ENCODE measurements at places on chromosomes 12 and 14.

GRCh38 chr12:52631264-52631663 is 12.9 kb upstream of the KRT73 start:
- DNase-seq: no peak

DNA sequence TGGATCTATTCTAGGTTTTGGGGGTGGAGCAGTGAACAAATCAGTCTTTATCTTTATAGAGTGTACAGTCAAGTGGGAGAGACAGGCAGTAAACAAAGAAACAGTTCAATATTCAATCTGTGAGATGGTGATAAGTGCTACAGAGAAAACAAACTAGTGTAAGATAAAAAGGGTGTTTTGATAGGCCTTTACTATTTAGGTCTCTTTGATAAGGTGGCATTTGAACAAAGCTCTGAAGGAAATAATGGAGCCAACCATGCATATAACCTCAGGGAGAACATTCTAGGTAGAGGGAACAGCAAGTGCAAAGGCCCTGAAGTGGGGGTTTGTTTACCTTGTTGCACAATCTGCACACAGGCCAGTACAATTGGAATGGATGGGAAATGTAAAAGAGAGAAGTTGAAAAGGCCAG is 47.3 kb downstream of the PTPN11 start:
- DNase-seq: no peak

DNA sequence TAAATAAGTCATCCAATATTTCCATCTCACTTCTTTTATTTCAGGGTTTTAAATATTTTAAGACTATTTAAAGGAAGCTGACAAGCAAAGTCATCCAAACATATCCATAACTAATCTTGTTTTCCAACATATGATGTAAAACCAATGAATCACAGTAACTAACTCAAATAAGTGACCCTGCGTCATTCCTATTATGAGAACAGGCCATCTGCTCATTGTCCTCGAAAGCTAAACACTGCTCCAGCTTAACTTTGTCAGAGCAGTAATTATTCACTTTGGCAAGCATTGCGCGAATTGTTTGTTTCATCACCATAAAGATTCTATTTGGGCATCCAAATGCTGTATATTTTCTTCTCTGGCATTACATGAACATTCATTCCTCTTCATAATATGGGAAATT is 99.1 kb downstream of the CAPZA3 start:
- DNase-seq: no peak

DNA sequence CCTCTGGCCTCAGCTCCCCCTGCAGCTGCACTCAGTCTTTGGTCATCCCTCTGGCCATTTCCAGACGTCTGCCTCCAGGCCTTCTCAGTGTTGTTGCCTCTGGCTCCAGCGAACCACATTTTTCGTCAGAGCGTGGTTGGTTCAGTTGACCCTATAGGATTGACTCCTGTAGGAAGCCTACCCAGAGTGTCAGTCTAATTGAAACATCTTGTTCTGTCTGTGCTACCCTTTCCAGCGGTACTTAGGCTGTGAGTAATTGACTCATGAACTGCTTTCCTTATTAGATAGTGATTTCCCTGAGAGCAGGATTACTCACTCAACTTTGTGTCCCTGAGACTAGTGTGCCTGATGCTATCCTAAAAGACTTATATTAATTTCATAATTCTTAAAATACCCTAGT is 373.2 kb downstream of the ATP23 start:
- no peak for DNase-seq

GRCh38 chr12:103455020-103455763 is 40.6 kb downstream of the C12orf42 start:
- no peak for DNase-seq

- no peak for DNase-seq
These were observed 6.1 kb upstream of the SLC35E3 start for GRCh38 chr12:68739891-68740290.

- no peak for DNase-seq
These were observed 152.3 kb downstream of the RAD51B start for GRCh38 chr14:67971627-67972625.

GRCh38 chr12:57240926-57241401 is 10.0 kb downstream of the STAC3 start:
- DNase-seq: no peak

DNA sequence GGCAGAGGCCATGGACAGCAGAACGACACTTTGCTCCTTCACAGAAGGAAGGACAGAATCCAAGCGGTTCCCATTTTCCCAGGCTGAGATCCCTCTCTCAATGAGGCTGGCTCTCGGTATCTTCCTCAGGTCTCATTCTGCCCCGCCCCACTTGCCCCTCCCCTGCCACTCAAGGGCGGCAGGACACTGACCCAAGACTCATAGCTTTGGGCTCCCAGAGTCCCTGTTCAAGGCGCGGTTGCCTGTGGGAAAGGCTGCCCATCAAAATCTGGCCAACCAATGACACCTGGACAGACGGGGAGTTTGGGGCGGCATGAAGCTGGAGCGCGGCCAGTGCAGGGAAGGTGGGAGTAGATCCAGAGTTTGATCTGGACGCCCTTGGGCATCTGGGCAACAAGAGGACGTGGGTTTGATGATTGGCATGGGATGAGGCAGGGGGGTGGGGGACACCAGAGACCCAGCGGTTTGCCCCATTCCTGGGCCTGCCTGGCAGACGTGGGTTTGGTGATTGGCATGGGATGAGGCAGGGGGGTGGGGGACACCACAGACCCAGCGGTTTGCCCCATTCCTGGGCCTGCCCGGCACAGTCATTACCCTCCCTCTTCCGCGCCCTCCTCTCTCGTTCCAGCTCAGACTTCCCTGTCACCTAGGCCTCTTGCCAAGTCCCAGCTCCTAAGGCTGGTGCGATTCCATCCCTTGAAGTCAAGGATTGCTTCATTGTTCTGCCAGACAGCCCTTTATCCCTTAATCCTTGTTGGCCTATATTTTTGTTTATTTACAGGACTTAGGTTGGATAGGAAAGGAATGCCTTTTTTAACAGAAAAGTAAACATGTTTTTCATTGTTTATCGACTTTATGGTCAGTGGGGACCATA is 92.1 kb downstream of the NINJ2 start:
- no peak for DNase-seq

DNA sequence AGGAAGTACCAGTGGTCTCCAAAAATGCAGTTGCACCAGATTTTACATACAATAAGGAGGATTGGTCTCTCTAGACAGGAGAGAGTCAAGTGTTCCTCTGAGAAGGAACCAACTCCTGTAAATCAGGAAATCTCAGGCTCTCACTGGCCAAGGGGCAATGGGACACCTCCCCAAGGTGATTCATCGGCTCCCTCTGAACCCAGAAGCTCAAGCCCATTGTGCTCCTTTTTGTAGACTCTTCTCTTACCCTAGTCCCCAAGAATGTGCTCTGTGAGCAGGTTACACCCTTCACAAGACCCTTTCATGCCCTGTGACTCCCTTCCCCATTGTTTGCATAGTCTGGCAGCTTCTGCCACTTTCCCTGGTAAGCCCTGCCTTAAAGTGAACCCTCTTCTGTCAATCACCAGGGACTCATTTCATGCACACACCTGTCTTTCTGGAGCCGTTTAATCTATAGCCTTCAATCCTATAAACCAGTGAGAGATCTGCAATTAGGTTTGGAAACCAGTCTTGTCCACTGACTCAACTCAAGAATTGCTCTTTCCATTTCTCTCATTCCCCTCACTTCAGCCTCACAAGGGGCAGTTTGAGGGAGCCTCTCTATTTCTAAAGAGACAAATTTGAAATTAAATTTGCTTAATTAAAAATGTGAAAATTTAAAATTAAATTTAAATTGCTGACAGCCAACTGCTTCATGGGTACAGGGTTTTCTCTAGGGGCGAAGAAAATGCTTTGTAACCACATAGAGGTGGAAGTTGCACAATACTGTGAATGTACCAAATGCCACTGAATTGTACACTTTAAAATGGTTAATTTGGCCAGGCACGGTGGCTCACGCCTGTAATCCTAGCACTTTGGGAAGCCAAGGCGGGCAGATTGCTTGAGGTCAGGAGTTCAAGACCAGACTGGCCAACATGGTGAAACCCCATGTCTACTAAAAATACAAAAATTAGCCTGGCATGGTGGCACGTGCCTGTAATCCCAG is 38.3 kb upstream of the LTA4H start:
- DNase-seq: no peak

- no peak for DNase-seq
These were observed 147.9 kb upstream of the NCOR2 start for GRCh38 chr12:124715121-124715990.

- DNase-seq: no peak
These were observed 84.0 kb downstream of the LRP6 start for GRCh38 chr12:12182703-12183365.

DNA sequence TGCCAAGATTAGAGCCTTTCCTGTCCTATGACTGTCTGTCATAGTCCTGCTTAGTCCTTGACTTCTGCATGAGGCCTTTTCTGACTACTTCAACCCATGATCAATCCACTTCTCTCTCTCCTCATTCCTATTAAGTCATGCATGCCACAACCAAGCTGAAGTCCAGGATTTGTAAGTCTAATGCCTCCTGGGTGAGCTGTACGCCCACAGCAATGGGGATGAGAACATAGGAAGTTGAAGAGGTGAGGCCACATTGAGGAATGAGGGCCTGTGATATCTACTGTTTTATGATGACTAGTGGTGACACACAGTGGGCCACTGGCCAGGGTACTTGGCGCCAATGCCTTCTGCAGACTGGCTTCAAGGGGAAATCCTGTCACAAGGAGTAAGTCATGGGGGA is 994.1 kb upstream of the TMEM132C start:
- DNase-seq: no peak

- no peak for DNase-seq
These were observed 50.1 kb downstream of the WNK1 start for GRCh38 chr12:802242-803120.

DNA sequence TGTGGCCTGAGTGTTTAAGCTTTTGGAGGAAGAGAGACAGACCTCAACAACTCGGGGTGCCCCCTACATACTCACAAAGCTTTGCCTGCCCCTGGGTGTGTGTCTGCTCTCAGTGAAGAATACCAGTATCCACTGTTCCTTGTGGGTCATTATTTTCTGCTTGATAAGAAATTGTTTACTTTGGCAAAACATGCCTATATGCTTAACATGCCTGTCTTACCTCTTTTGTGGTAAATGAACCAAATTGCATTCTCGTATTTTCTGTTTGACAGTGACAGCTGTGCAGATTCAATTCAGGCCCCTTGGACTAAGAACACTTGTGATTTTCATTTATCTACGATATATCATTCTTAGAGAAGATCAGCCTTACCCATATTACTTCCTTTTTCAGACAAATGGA is 50.6 kb upstream of the REP15 start:
- no peak for DNase-seq

DNA sequence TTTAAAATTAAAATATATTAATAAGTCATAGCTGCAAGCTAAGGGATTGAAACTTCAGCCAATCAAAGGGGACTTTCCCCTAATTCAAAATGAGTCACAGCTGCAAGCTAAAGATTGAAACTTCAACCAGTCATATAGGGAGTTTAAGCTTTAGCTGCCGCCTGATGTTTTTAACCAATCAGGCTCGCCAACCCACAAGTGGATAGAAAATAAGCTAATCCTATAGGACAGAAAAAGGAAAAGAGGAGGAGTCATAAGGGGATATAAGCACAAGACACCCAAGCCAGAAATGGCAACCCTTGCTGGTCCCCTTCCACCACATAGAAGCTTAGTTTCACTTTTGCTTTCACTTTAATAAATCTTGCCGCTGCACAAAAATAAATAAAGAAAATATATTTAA is 1154.6 kb downstream of the GALC start:
- no peak for DNase-seq

DNA sequence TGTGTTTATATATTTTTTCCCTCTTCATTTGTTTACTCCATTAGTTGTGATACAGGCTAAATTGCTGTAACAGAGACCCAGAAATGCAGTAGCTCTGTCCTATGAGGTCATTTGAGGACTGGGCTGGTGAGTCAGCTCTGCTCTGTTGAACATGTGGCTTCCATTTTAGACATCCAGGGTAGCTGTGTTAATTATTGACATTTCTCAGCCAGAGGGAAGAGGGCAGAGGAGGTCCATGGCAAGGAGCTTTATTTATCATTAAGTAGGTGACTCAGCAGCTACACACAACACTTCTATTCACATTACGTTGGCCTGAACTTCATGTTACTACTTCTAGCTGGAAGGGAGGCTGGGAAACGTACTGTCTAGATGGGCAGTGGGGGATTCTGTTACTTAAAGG is 85.4 kb downstream of the PTCSC3 start:
- DNase-seq: no peak

- peak; percentile 9 for DNase-seq
These were observed 136.4 kb upstream of the USP15 start for GRCh38 chr12:62123721-62124203.

DNA sequence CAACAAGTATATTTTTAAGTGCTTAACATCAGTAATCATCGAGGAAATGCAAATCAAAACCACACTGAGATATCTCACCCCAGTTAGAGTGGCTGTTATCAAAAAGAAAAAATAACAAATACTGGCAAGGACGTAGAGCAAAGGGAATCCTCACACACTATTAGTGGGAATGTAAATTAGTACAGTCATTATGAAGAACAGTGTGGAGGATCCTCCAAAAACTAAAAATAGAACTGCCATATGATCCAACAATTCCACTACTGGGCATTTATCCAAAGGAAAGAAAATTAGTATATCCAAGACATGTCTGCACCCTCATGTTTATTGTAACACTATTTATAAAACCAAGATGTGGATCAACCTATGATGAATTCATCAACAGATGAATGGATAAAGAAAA is 149.0 kb upstream of the PWP1 start:
- no peak for DNase-seq

DNA sequence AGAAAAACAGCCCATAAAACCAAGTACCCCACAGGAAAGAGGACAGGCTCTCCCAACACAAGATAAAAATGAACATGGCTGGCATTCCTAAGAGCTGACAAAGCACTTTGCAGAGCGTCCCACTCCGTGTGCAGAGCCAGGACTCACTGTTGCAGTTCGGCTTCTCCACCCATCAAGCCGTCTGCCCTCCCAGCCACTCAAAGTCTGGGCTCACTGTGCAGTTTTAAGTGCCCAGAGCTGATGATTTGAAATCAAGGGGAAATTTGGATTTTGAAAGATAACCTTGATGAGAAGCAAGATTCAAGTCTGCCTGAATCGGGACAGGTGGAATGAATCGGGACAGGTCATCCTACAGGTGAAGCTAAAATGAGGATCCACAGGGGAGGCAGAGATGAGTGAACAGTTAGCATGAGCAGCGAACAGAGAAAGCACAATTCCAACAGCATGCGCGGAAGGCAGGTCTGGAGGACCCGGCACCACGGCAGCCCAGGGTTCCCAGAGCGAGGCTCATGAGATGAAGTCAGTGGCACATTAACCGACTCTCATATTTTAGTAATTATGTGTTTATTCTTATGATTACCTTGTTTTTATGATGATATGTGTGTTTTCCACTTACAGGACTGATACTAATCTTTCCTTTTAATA is 39.8 kb upstream of the GPR68 start:
- DNase-seq: no peak

DNA sequence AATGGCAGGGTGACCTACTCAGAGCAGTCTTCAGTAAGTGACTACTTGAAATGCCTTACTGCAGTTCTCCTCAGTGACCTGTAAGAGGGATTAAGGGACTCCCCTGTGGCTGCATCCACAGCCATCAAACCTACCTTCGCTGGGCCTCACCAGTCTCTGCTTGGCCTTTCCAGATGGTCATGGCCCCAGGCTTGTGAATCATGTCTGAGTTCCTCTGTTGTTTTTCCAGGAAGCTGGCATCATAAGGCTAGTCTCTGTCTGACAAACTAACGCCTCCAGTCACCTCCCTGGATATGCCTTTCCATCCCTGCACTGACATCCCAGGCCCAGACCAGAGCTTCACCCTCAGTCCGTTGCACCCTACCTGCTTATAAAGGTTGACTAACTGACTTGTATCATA is 14.0 kb downstream of the RNASE2 start:
- no peak for DNase-seq

All from stimulated activated CD4-positive, alpha-beta T cell treated with anti-CD3 and anti-CD28 coated beads, Interleukin-2, amount 100 ng/mL, for 4 hours (primary cell).